ENCODE measurements at places on chromosomes 11 and 22.

DNA sequence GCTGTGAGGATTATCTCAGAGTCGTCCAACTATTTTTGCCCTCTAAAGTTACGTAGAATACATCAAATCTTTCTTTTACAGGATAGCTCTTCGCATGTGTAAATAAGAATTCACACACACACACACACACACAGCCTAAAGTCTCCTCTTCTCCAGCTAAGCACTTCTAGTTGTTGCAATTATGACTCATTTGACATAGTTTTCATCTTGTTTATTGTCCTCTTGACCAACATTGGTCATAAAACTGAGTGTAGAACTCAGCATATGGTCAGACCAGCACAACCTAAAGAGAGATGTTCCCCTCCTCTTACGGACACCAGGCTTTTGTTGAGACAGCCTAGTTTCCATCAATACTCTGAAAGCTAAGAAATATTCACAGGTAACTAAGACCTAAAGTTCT is 234.2 kb downstream of the BLID start:
- DNase-seq, result peak; percentile 17

DNA sequence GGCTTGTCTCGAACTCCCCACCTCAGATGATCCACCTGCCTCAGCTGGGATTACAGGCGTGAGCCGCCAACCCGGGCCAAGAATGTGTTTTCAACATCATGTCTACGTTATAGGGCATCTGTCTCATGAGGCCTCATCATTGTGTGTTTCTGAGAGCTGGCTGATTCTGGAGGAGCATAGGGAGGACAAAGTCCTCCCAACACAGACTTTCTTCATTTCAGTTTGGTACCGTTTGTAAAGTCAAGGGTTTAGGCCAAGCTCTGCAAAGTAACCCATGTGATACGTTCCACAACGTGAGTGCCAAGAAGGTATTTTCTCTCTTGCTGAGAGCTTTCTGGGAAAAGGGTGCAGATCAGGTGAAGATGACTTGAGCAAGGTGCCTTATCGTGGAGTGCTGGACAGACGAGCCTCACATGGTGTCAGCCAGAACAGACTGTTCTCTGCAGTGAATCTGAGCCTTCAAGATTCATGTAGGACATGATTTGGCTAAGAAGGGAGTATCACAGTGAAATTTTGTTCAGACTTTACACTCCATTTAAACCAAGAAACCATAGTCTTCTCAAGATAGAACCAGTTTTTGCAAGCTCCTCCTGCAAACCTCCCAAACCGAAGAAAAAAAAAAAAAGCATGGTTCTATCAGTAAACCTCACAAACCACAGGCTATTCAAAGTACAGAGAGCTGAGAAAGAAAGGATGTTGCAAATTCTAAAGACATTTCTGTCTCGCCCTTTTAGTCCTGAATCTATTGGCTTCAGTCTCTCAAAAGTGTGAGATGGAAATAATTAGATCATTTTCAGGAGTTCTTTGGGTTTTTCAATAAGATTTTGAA is 71.7 kb downstream of the DBX1 start:
- peak; percentile 76 for DNase-seq

- DNase-seq, result no peak
Observed at GRCh38 chr11:61120706-61121191, 18.5 kb downstream of the CD5 start.

DNA sequence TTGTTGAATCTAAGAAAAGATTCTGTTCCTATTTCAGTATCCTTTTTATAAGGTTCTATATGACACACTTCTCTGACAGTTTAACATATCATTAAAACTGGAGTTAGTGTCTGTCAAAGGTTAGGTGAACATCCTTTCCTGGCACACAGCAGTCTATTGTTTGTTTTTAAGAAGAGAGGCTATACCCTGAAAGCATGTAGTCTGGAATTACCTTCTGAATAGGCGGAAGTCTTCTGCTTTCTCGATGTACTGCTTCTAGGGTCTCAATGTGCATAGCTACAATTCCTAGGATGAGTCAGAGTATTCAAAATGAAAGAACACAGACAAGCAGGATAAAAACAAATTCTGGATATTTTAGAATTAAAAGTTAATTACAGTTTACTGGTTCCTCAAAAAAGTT is 188.6 kb downstream of the SWAP70 start:
- DNase-seq, result no peak

DNA sequence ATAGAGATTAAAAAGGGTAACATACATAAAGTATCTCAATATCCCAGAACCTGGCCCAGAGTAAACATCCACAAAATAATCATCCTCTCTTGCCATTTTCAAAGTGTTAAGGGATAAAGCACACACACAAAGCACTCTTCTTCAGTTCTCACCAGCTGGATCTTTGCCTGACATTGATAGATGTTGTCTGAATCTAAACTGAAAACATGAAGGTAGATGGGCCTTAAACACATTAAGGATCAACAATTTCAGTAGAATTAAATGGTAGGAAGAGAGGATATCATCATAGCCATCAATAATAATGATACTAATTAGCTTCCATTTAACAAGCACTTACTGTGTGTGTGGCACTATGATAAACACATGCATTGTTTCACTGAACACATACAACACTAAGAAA is 261.1 kb downstream of the OPCML start:
- DNase-seq, result no peak

- DNase-seq, result peak; percentile 18
Observed at GRCh38 chr22:17130199-17130598, 9.0 kb upstream of the TMEM121B start.

DNA sequence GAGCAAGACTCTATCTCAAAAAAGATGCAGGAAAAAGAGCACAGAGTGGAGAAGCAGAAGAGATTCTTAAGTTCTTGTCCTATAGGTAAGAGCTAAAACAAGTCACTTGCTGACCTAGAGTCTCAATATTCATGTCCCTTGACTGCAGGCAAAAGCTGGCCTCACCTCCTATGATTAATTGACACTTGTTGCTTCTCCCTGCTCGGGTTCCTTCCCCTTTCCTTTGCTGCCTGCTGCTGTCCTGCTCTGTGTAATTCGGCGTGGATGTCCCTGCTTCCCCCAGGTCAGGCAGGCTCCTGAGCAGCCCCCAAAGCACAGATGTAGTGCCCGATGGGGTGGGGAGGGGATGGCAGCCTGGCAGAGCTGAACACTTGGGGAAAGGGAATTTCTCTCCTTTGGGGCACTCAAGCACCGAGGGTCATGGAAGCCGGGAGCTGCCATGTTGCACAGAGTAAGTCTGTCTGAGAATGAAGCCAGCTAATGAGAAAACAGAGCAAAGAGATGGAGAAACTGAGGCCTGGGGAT is 60.8 kb upstream of the NUP50 start:
- no peak for DNase-seq

GRCh38 chr11:66237867-66238266 is 30.6 kb upstream of the RAB1B start:
- no peak for DNase-seq

GRCh38 chr22:29201782-29202181 is 3.9 kb upstream of the EMID1 start:
- DNase-seq, result no peak

- peak; percentile 45 for DNase-seq
Observed at GRCh38 chr22:43262990-43263644, 76.2 kb upstream of the TTLL12 start.

GRCh38 chr22:18987765-18988164 is 51.7 kb upstream of the PRODH start:
- DNase-seq, result no peak

GRCh38 chr11:8631395-8632118 is 37.5 kb upstream of the STK33 start:
- no peak for DNase-seq

- no peak for DNase-seq
Observed at GRCh38 chr11:83723999-83724398, 437.8 kb upstream of the CCDC90B start.

DNA sequence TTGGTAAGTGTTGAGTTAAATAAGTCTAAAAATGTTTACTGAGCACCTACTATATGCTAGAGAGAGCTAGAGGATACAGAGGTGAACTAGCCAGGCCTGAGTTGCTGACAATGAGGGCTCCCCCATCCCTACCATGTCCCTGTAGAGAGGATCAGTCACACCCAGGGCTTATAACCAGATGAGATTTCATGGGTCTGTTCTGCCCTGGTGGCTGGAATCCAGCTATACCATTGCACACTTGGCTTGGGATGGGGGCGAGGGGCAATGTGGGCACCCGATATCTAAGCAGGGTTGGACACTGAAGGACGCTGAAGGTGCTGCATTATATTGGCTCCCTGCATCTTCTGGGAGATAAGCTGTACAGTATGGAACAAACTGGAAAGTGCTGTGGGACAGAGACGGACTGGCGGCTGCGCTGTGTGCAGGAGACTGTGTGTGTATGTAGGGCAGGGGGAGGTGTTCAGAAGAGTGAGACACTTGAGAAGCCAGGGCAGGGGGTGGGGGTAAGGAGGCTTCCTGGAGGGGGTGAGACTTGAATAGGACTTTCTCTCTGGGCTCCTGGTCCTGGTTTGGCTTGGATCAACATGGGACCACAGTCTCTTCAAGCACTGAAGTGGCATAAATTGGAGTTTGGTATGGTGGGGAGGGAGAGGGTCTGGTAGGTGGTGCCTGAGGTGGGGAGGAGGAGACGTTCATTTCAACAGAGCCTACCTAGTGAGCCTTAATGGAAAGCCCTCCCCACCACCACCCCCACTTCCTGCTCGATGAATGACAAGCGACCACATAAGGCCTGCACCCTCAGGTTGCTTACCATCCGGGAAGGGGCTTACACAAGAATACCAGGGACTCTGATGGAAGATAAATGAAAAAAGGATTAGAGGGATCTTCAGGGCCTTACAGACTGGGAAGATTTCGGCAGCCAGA is 1.8 kb downstream of the CD82 start:
- DNase-seq, result no peak

- DNase-seq, result no peak
Observed at GRCh38 chr22:31077681-31078080, 3.4 kb upstream of the SMTN start.

- DNase-seq, result no peak
Observed at GRCh38 chr22:45930324-45930723, 46.6 kb downstream of the WNT7B start.

DNA sequence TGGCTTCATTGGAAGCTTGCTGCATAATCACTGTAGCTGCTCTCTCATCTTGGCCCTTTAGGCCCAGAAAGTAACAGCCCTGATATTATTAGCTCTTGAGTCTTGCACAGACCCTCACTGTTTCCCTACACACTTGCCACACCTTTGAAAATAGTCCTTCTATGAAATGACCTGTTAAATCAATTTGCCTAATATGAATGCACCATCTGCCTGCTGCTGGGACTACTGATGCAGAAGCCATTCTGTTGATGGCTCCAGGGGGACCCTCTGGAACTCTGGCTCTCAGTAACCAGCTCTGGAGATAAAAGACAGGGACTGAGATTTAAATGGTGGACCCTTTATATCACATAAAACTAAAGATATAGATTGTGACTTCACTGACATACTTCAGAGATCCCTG is 14.7 kb upstream of the AMPD3 start:
- no peak for DNase-seq

DNA sequence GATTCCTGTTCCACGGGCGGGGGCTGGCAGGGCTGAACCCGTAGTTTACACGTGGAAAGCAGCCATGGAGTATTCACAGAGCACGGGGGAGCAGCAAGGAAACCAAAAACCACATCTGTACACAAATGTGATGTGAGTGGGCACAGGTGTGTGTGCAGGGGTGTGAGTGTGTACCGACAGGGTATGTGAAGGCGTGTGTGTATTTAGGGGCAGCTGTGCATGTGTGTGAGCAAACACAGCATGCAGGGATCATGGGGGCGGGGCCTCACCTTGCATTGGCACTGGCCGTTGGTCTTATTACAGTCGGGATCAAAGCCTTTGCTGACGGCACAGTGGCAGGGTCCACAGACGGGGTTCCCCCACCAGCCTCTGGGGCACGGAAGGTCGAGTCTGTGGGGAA is 58.4 kb downstream of the TRMU start:
- no peak for DNase-seq

DNA sequence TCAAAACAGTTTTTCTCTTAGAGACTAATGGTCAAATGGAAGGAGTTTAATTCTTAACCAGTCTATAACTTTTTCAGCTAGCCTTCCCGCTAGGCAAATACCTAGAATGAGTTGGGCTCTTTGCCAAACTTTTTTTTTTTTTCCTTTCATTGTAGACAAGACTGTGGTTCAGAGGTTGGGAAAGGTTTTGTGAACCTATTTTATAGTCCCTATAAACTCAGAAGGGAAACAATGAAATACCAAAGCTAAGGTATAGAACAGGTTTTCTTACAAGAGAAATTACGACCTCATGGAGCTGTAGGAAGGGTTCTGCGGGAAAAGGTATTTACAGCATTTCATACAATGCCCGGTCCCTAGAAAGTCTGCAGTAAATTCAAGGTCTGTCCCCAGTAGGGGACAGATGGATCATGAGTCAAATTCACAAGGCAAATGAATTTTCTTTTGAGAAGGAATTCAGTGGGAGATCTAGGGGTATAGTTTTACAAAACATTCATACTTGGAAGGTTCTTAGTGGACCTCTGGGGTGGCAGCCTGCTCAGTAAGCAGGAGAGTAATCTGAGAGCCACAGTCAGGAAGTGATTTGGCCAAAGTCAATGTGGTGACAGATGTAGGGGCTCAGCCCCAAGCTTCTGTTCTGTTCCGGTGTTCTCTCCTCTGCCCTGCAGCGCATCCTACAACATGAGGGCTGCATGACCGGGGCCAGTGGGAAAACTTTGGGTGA is 146.8 kb downstream of the DBX1 start:
- no peak for DNase-seq

Data from MV-4-11 (cell line).